ENCODE measurements at places on chromosomes 7 and 10.

DNA sequence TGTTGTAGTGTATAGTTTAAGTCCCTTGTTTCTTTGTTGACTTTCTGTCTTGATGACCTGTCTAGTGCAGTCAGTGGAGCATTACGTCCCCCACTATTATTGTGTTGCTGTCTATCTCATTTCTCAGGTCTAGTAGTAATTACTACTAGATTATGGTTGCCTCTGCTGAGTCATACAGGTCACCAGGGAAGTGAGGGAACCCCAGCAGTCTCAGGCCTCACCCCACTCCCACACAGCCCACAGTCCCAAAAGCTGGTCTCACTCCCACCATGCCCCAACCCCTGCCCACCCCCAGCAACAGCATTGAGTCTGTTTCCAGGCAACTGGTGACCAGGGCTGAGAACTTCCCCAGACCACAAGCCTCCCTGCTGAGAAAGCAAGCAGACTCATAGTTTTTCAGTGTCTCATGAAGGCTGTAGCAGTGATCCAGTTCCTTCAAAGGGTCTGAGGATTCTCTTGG is 88.0 kb downstream of the PLXDC2 start:
- no peak for DNase-seq

DNA sequence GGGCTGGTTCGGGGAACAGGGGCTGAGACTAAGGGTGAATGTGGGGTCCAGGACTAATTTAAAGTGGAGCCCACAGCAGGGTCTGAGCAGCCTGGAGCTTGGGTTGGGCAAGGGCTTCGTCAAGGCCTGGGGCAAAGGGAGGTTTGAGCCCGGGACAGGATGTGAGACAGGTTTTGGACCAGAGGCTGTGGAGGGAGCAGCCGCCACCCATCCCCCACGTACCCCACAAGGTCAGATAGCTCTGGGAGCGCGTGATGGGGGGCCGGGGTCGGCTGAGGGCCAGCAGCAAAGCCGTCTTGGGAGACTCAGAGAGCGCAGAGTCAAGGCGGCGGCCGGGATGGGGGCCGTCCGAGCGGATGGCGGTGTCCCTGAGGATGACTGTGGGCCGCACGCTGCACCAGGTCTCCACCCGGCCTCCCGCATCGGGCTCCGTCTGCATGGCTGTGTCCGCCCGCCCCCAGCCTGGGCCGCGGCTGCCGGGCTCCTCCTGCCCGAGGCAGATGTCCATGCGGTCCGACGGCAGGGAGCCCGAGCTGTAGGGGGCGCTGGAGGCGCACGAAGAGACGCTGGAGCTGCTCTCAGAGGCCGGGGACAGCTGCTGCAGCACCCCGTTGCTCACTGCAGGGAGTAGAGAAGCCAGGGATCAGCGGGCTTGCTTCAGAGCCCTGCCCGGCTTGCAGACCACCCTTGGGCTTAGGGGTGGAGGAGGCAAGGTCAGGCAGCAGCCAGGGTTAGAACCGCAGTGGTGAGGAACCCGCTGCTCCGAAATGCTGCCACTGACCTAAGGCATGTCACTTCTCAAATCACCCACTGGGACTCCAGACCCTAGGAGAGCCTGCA is 12.1 kb downstream of the PDZD7 start:
- DNase-seq, result peak; percentile 83

- DNase-seq, result no peak
These were observed 36.5 kb upstream of the SLC39A12 start for GRCh38 chr10:17915181-17915580.

DNA sequence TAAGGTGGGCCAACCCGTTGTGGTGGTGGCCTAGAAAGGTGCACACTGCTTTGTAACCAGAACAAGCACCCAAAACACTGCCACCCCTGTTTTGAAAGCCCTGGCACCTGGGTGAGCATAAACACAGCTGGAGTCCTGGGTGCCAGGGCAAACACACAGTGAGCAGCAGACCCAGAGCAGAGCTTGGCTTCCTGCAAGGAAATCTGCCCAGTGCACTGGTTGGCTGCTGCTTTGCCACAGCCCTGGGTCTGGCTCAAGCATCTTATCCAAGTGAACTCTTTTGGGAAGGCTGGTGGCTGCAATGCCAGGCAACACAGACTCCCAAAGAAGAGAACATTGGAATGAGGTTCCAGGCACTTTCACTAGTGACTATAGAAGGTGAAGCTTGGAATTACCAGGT is 145.5 kb upstream of the PDE1C start:
- DNase-seq, result no peak

DNA sequence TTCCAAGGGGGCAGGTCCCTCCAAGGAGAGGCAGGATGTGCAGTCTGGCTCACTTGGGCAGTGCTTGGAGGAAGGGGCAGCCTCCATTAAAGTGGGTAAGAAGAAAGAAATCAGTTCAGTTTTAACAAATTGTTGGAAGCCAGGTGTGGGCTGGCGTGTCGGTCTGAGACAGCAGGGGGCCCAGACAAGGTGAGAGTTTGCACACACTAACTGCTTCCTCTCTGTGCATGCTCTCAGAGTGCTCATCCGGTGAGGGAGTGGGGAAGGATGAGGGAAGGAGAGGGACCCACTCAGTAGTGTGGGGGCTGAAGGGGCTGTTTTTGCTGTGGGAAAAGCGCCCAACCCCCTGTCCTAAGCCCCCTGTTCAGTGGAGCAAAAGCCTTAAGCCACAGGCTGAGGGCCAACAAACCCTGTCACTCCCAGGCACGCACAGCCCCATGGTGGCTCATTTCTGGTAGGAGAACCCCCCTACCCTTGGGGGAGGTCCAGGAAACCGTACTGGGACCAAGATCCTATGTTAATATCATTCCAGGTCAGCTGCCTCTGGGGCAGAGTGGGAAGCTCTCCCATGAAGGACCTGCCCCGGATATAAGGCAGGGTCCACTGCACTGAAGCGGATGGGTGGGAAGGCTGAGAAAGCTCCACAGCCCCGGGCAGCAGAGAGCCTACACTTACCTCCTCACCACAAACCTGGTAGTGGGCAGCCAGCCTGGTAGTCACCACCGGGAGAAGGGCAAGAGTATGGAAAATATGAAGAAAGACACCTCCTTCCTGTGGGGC is 5.1 kb upstream of the PCBD1 start:
- DNase-seq, result no peak

GRCh38 chr7:6130007-6130587 is 98.9 kb downstream of the ANKRD61 start:
- DNase-seq, result no peak

DNA sequence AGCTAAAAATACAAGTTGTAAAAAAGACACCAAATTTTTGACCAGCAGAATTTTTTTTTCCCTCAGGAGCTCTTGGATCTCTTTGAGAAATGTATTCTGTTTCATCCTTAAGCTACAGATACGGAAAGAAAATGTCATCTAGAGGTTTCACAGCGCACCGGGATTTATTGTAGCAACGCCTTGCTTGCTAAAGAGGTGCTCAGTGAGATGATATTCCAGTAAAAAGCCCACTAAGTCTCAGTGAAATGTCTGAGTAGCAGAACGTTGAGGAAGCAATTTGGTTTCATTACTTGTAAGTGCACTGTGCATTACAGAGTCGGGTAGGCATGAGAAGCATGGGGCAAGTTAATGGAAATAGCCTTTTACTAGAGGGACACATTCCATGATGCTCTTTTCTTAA is 62.5 kb downstream of the GLRX3 start:
- no peak for DNase-seq

DNA sequence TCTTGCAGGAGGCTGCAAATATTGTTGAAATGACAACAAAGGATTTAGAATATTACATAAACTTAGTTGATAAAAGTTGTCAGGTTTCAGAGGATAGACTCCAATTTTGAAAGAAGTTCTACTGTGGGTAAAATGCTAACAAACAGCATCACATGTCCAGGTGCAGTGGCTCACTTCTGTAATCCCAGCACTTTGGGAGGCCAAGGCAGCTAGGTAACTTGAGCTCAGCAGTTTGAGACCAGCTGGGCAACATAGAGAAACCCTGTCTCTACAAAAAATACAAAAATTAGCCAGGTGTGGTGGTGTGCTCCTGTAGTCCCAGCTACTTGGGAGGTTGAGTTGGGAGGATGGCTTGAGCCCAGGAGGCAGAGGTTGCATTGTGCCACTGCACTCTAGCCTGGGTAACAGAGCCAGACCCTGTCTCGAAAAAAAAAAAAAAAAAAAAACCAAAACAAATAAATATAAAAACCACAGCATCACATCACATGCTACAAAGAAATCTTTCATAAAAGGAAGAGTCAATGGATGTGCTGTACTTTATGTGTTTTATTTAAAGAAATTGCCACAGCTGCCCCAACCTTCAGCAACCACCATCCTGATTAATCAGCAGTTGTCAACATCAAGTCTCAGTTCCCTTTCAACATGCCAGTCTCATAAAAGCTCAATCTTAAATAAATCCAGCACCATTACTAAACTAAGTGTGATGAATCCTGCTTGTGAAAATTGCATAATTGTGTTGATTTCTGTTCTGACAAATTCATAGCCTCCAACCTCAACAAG is 83.2 kb upstream of the MBL2 start:
- no peak for DNase-seq

- DNase-seq, result no peak
These were observed 209.5 kb upstream of the INHBA start for GRCh38 chr7:41912426-41912825.

- no peak for DNase-seq
These were observed 209.9 kb downstream of the USP6NL start for GRCh38 chr10:11401264-11402235.

DNA sequence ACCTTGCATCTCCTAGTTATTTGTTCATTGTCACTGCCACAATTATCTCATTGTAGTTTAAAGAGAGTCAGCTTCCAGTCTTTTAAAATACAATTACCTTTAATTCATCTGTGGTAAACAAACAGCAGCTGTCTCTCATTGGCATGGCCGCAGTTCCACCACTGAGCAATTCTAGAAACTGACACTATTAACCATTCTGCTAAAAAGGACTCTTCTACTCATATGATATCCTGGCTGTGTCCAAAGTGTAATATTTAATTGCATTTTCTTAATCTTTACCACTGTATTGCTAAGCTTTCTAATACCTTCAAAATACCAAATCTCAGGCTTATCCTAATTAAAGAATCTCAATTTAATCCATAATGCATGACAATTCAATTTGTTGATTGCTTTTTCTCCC is 639.0 kb downstream of the AUTS2 start:
- no peak for DNase-seq

- no peak for DNase-seq
These were observed 909.3 kb upstream of the GHITM start for GRCh38 chr10:83229991-83230390.

DNA sequence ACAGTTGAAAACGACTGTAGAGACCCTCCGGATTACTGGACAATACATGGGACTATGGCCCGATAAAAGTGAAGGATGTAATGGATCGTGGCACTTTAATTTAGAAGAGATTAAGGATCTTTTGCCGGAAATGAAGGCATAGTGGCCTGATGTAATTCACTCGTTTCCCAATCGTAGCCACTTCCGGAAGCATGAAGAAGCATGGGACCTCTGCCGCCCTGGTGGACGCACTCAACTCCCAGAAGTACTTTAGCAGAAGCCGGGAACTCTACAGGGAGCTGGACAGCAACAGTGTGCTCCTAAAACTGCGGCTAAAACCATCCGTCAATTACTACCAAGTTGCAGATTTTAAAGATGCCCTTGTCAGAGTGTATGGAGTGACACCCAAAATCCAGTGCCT is 59.6 kb upstream of the NUPR2 start:
- DNase-seq, result no peak

GRCh38 chr7:142904128-142904527 is 18.6 kb upstream of the TRPV6 start:
- no peak for DNase-seq

- DNase-seq, result no peak
These were observed 1.7 kb downstream of the AEBP1 start for GRCh38 chr7:44105832-44106231.

DNA sequence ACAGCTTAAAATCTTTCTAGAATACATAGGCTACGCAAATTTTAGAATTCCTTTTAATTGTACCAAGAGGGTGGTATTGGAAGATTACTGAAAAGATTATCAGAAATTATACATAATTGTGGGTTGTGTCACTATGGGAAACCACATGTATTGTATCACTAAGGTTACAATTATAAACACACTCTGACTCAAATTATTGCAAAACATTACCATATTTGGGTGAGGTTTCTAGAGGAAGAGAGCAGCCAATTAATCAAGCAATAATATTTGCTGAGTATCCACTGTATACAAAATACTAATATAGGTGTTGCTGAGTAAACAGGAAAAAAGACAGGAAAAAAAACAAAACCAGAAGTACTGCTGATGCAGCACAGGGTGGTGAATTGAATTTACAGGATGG is 3.1 kb upstream of the CAPZA2 start:
- peak; percentile 16 for DNase-seq

DNA sequence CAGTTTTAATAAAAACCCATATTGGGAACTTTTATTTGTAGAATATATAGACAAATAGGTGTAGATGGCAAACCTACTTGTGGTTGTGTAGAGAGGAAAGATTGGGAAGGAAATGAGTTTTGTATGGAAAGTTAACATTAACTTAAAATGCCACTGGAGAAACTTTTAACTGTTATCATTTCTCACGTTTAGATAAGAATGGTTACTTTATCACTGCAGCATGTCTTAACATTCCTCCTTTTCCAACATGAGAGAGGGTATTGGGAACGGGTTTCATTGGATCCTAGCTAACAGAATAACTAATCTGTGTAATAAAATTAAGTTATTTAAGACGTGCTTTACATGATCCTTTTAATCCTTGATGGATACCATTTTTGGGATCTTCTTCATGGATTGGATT is 1.8 kb downstream of the LUC7L2 start:
- no peak for DNase-seq

GRCh38 chr10:25875556-25876165 is 58.4 kb upstream of the MYO3A start:
- peak; percentile 70 for DNase-seq

- DNase-seq, result no peak
These were observed 57.1 kb upstream of the PDGFA start for GRCh38 chr7:576524-577277.

DNA sequence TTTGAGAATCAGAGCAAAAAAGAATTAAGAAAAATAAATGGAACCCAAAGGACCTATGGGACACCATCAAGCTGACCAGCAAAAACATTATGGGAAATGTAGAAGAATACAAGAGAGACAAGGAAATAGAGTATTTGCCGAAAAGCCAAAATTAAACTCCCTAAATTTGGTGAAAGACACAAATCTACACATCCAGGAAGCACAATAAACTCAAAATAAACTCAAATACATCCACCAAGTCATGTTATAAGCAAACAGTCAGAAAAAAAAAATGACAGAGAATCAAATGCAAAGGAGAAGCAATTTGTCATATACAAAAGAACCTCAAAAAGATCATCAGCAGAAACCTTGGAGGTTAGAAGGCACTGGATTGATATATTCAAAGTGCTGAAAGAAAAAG is 105.4 kb downstream of the ZNF33B start:
- no peak for DNase-seq

DNA sequence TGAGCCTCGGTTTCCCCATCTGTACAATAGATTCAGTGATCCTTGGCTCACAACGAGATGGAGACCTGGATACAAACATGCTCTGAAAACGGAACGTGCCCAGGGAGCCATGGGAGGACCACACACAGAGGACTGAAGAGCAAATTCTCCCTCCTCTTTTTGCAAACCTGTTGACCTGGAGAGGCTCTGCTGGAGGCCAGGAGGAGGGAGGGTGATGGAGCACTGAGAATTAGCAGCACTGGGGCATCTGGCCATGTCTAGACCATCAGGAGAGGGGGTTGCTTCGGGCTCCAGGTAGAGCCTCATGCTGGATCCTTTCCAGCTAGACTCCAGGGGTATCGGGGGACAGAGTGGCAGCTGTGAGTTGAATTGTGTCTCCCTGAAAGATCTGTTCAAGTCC is 97.4 kb upstream of the GPR26 start:
- DNase-seq, result no peak

Data from lung microvascular endothelial cell (primary cell).